Fibroblast of skin of left biceps (primary cell): ENCODE measurements at places on chromosomes 5 and 9.

DNA sequence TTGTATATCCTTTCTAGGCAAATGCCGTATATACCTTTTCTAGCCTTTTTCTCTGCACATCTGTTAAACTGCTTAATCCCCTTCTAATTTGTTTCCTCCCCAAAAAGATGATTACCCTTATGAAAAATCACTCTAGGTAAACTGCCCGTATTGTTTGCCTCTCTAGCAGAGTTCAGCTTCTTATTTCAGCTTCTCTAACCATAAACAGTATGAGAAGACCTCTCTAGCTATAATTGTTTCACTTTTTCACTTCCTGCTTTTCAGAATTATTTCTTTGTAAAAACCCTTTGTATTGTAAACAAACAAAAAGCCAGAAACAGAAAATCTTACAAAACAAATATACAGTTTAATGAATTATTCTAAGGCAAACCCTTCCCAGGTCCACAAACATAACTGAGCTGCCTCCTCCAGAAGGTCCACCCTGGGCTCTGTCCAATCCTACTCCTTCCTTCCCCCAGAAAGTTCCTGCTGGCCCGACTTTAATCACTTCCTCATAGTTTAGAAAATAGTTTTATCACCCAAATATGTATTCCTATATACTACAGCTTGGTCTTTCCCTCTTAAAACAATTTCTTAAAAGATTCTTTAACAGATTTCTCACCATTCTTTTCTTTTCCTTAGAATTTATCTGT is 158.1 kb downstream of the FGF1 start:
- no peak for DNase-seq

- DNase-seq: no peak
Observed at GRCh38 chr9:136675477-136676296, 11.6 kb downstream of the AGPAT2 start.

DNA sequence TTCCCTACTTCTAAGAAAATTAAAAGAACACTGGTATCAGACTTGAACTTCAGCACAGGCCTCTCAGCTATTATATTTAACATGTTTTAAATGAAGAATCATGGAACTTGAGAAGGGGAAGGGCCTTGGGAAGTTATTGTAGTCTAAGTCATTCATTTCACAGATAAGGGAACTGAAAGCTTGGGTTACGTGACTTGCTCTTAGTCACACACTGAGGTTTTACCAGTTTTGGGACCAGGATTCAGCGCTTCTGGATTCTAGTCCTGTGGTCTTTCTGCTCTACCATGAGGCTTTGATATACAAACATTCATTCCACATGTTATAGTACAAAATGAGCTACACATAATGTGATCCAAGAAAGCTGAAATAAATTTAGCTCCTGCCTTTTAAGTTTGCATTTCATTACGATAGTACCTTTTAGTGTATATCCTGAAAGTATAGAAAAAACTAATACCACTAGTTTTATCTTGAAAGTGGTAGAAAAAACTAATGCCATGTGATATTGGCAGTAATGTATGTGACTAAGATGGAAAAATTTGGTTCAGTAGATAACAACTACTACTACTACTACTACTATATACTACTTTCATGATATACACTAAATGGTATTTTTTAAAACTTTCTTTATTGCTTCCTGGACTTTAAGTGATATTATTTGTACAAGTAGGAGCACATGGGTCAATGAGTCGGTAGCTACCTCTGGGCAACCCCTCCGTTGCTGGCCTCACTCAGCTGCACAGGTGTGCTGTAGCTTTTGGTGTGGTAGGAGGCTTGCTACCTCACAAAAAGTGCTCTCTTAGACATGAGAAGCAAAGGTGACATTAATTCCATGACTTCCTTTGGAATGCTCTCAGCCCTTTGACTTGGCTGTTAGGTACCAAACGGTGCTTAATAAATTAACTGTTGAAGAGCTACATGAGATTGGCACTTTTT is 40.7 kb downstream of the F2RL2 start:
- DNase-seq: peak; percentile 15

- DNase-seq: no peak
Observed at GRCh38 chr5:89071101-89071940, 188.3 kb upstream of the MEF2C start.

DNA sequence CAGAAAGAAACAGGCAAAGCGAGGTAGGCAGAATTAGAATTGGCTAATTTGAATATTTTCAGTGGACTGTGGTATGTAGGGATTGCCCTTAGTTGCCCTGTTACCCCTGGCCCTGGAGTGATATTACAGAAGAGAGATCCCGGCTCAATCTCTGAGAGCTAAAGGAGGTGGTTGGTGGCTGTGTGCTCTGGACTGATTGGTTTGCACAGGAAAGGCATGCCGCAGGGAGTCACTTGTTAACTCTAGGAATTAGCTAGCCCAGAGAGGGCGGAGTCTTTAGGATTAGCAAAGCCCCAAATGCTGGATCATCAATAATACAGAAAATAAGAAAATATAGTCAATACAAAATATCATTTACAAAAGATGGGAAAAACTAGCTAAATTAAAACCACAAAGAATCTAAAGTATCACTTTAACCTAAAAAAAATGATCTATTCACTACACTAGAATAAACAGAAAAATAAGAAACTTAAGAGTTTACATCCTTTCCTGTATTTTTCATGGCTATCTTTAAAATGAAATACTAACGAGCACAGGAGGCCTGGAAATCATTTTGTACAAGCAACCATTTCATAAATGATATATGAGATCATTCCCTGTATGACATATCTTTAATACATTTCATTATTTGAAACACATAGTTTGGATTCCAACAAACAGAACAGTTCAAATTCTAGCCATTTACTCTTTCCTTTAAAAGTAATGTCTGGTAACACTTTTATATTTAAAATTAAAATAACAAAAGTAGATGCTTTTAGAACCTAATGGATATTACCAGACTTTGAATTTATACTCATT is 71.1 kb downstream of the GNAQ start:
- no peak for DNase-seq

GRCh38 chr5:118551031-118551430 is 437.3 kb downstream of the DTWD2 start:
- DNase-seq: no peak

- no peak for DNase-seq
Observed at GRCh38 chr5:89343666-89344065, 460.7 kb upstream of the MEF2C start.

DNA sequence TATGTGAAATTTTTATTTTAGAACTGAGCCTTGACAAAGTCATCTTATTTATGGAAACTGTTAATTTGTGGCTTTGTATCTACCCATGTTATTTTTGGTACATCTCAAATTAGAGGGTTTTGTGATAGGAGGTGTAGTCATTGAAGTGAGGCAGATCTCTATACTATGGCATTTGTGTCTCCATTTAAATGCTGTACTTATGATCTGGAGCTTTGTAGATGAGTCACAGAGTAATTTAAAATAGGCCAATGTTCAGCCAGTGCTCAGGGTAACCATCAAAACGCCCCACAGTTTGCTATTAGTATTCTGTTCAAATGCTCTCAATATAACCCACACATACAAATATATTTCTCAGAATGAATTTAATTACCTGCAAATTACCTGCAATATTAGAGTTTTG is 351.5 kb upstream of the KLF9 start:
- DNase-seq: no peak

- no peak for DNase-seq
Observed at GRCh38 chr5:161235569-161235968, 311.0 kb downstream of the GABRB2 start.
